Testis (tissue), 5 donors: ENCODE measurements at places on chromosomes 6 and 20.
A peak's percentile ranks its signal among the peaks of the same experiment; 100 is the strongest.

DNA sequence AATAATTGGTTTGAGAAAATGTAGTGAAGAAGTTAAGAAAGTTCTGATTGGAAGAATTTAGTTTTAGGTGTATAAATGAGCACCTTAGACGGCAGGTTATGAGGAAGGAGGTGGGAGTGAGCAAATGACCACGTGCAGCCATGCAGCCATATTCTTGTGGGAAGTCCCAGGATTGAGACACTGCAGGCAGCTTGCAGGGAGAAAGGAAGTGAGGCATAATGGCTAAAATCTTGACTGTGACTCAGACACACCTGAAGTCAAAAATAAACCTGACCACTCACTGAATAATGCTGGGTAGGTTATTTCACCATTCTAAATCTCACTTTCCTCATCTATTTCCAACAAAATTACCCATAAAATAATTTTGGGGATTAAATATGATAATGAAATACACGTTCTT is 16.6 kb downstream of the DSE start:
- DNase-seq: no peak

- peak; percentile 61 for DNase-seq
These were observed 108.6 kb downstream of the BANF2 start for GRCh38 chr20:17808357-17808756.

GRCh38 chr20:44938637-44939036 is 21.6 kb downstream of the TOMM34 start:
- no peak for DNase-seq

DNA sequence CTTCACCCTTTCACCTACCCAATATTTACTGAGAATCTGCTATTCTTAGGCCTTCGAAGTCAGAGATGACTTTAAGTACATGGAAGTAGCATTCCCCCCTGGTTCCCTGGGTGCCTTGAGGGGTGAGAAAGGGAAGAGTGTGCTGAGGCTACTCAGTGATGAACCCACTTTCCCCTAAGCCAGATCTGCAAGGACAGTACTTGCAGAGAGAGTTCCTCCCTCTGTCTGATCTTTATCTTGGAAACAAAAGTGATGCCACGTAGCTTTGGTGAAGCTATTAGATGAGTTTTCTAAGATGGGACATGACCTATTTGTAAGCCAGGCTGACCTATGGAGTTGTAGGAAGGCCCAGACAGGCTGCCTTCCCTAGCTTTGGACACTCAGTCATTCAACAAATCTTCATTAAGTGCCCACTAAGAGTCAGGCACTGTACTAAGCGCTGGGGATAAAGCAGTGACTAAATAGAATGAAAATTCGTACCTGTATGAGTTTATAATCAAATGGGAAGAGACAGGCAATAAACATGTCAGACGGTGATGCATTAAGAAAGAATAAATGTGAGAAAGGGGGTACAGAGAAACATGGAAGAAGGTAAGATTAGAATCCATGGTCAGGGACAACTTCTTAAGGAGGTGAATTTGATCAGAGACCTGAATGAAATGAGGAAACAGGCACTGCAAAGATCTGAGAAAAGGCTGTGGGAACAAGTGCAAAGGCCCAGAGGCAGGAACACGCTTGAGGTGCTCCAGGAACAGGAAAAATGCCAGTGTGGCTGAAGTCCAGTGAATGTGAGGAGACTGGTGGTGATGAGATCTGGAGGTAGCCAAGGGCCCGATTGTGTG is 42.2 kb downstream of the BCL2L1 start:
- DNase-seq: no peak

- no peak for DNase-seq
These were observed 15.4 kb downstream of the RANBP9 start for GRCh38 chr6:13696226-13696625.

GRCh38 chr6:166901626-166902025 is 54.7 kb downstream of the RNASET2 start:
- no peak for DNase-seq

GRCh38 chr6:157323255-157323965 is at the start of gene TMEM242:
TSS of gene TMEM242 (minus strand) at chr6:157323519. CDS start at chr6:157323499, 20 bp downstream.
- DNase-seq: peak; percentile 91

DNA sequence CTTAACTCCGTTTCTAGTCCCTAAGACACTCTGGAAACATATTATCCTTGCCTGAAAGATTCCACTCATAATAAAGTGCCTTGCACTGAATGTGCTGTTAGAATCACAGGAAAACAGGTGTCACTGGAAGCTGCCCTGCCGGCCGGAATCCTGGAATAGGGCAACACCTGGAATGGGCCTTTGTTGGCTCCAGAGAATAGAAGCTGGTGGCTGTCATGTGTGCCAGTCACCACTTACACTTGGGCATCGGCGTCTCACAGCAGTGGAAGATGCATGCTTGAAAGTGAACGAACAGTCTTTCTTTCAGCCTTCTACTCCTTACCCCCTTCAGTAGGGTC is 90.8 kb upstream of the AFDN start:
- no peak for DNase-seq

- DNase-seq: peak; percentile 36
These were observed 165.2 kb upstream of the CST7 start for GRCh38 chr20:24783631-24784492.

DNA sequence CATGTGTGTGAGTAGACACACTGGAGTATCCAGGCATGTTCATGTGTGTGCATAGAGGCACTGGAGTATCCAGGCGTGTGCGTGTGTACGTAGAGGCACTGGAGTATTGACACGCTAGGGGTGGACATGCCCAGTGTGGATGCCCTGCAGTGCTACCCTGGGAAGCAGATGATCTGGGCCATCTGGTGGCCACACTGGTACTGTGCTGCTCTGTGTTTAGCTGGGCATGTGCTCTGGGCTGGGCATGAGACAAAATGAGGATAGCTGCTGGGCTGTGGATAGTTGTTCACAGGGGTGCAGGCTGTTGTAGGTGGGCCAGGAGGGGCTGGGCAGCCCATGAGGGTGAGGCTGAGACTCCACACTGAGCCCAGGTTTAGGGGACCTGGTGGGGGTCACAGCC is 24.0 kb upstream of the NPBWR2 start:
- peak; percentile 54 for DNase-seq

DNA sequence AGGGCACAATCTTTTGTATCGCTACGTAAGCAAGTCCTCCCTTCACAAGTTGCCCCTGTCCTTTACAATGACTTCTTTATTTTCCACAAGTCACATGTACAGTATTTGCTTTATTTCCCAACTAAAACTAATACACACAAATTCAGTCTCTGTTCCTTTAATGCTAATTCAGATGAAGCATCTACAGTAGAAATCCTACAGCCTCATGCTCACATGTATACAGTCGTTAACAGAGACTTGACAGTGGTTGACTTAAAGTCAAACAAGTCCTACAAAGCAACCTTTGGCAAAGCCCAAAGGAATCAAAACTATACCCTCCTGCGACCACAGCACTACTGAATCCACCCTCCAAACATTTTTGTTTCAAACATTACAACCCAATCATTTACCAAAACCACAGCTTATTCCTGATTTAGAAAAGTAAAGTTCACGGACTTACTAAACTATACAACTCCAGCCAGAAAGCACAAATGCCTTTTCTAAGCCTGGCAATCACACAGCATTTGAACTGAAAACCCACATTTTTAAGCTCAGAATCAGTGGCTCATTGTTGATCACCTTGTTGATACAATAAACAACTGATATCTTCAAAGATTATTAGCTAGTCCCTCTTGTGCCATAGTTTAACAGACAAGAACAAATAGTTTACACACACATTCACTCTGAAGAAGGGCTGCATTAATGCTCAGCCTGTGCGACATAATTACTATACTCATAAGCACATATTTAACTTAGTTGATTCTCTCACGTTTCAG is 70.9 kb upstream of the NHSL1 start:
- DNase-seq: no peak

GRCh38 chr6:2752477-2753109 is 1.9 kb upstream of the MYLK4 start:
- no peak for DNase-seq

DNA sequence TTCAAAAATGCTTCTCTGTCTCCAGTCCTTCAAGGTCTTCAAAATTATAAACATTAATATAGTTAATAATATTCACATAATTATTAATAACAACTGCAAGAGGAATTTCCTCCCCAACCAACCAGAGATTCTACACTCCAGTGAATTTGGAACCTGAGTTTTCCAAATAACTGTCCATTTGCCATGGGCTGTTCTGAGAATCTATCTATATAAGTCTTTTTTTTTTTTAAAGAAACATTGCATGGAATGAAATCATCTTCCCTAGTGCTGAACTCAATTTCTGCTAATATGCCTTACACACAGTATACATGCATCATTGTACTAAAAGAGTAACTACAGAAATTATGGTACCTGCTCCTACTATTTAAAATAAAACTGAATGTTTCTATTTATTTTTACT is 113.9 kb downstream of the SLC22A3 start:
- DNase-seq: no peak

DNA sequence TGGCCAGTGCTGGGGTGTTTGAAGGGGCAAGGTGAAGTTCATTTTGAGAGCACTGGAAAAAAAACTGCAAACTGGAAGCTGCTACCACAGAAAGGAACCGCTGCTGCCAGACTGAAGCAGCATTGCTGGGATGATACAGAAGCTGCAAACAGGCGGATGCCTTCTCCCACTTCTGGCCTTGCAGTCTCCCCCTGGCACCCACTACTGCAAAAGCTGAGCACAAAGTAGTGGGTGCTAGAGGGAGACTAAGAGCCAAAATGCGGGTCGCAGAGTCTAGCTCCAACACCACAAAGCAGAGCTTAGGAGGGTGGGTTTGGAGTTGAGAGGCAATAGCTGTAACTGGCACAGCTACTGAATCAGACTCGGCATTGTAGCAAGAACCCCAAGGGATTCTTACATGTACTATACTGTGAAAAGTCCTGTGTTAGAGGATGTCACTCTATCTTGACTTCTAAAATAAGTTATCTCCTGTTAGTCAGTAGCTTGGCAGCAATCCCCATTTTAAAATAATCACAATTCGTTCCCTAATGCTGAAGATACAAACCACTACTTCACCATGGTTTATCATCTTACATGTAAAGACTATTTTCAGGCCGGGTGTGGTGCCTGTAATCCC is 44.0 kb upstream of the COL21A1 start:
- DNase-seq: no peak

- DNase-seq: no peak
These were observed 68.3 kb upstream of the FRMD1 start for GRCh38 chr6:168147205-168147738.

- peak; percentile 76 for DNase-seq
These were observed 47.2 kb upstream of the IPCEF1 start for GRCh38 chr6:154403788-154404187.

GRCh38 chr20:36607586-36608387 is 2.2 kb downstream of the RAB5IF start:
- no peak for DNase-seq

DNA sequence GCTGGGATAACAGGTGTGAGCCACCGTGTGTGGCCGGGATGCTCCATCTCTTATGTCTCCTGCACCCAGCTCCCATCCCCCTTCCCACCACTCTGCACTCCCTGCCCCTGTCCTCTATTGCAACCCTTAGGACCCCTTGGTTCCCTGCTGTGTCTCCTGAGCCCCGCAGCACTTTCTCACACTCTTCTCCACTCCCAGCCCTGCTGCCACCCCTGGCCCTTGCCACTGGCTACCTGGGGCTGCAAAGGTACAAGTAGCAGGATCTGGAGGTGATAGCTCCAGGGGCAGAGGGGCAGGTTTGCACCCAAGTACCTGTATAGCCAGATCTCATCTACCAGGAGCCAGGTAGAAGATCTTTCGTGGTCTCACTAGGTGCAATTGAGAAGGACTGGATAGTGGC is 6.6 kb upstream of the CPXM1 start:
- DNase-seq: no peak

DNA sequence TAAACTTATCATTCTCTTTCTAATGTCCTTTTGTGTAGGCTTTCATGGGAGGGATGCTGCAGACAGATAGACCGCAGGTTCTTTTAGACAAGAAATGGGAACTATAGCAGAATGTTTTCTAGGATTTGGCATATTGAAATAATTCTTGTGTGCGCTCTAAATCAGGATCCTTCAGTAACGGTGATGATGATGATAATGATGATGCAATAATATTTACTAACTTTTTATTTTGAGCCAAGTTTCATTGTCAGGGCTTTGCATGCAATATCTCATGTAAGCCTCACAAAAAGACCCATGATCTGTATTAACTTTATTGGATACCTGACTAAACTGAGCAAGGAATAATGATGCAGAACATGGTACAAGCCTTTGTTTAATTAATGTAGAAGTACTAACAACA is 280.1 kb downstream of the HAO1 start:
- DNase-seq: no peak

DNA sequence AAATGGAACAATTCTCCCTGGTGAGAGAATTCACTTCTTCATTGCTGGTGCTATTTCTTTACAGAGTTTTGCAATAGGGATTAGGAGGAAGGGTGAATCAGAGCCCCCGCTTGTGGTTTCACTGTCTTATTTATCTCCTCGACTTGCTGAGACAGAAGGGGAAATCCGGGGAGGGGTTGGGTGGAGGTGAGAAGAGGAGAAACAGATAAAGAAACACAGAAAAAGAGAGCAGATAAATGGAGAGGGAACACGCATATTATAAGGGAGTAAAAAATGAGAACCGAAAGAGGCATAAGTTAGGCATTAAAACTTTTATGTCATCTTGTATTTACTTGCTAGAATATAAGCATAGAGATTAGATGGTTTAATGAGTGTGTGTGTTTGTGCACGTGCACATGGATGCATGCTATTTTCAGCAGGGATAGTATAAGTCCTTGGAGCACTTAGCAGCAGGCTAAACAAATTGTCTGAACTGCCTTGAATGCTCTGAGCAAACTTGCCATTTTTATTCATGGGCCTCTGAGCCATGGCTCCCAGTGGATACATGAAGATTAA is 105.0 kb downstream of the OLIG3 start:
- no peak for DNase-seq

DNA sequence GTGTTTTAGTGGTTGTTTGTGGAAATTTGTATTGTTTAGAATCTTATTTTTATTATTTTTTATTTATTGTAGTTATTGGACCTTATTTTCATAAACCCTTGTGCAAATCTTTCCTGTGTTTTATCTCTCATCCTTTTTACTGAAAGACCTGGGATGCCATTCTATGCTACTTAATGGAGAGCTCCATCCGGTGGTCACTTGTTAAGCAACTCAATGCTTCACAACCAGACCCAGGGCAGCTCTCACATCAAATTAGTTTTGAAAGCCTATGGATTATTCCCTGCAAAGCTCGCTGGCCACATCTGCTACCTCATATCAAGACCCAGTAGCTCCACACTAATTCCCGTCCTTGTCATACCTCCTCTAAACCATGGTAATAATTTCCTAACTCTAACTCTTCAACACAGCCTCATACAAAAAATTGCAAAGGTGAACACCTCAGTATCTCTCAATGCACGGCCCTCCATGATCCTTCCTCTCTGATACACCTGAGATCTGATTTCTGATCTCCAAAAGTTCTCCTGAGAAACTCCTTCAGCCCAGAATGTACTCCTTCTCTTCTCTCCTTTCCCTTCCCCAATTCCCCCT is 296.6 kb upstream of the MANEA start:
- peak; percentile 28 for DNase-seq
